ENCODE measurements at places on chromosomes 3 and 15.

DNA sequence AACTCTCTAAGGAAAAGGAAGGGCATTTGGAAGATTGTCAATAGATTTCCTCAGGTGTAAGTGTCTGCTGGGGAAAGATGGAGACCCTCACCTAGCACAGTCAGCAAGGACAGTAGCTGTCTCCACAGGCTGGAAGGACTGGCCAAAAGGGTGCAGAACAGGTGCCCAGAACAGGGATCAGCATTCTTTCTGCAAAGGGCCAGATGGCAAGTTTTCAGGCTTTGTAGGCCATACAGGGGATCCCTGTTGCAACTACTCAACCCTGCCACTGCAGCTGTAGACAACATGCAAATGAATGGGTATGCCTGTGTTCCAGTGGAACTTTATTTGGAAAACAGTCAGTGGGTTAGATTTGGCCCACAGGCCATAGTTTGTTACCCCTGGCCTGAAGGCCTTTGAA, 8.1 kb downstream of the AGBL1 start:
- DNase-seq: no peak

GRCh38 chr3:135699741-135700140, 265.8 kb upstream of the PPP2R3A start:
- no peak for DNase-seq

DNA sequence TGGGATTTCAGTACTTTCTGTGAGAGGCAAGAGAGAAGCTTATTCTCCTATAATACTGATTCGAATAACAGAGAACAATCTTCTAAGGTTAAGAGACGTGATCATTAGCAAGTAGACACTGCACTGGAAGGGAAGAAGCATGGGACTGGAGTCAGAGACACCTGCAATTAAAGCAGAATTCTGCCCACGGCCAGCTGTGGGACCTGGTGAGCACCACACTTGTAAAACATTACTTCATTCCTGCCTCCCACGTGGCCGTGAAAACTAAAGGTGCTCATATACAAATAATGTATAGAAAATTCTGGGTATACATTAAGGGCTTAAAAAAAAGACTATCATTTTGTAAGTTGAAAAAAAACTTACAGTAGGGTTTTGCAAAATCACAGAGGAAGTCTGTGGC, 2.0 kb downstream of the TM2D3 start:
- no peak for DNase-seq

DNA sequence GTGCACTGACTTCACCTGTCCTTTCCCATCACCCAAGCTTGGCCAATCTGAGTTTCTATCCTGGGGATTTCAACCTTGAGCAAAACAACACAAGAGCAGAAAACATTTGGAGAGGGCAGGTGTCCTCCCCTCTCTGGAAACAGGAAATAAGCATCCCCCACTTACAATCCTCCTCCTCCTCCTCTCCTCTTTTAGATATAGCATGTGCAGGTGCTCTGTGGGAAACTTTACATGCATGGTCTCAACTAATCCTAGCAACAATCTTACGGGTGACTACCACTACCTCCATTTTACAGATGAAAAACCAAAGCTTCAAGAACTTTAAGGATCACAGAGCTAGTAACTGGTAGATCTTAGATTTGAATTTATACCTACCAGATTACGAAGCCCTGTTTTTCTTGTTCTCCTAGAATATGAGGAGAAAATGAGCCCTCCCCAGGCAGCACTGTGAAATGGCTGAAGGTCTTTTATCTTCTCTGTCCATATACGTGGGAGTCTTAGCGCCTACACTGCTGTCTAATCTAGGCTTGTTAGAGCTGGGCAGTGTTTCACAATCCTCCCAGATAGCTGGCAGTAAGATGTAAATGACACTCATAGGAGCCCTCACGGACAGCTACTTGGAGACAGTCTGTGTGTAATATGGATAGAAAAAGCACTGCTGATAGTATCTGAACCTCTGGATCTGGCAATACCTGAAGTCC, 301.2 kb upstream of the PROK2 start:
- no peak for DNase-seq

DNA sequence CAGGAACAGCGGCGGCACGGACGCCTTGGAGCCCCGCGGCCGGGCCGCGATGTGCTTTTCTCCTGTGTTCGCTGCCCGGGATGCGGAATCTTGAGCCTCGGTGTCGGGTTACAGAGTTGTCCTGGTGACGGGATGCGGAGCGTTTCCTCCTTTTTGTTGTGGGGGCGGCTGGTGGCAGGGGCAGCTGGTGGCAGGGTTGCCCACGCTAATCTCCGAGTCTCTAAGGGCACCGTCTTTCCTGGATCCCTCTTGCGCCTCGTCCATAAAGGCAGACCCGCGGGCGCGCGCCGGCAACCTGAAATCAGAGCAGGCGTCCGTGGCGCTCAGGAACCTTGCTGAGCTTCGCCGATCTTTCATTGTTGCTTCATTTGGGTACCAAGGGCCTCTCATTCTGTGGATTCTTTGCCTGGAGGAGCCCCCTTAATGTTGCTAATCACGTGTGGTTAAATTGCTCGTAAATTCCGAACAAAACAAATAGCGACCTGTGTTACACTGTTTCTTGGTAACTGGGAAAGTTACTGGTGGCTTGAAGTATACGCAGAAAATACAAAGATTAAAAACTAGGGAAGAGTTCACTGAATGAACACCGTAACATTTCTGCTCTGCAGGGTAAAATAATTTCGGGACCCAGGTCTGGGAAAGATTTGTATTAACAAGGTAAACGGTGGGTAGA, 844 bp upstream of the PFN2 start:
- peak; percentile 15 for DNase-seq

DNA sequence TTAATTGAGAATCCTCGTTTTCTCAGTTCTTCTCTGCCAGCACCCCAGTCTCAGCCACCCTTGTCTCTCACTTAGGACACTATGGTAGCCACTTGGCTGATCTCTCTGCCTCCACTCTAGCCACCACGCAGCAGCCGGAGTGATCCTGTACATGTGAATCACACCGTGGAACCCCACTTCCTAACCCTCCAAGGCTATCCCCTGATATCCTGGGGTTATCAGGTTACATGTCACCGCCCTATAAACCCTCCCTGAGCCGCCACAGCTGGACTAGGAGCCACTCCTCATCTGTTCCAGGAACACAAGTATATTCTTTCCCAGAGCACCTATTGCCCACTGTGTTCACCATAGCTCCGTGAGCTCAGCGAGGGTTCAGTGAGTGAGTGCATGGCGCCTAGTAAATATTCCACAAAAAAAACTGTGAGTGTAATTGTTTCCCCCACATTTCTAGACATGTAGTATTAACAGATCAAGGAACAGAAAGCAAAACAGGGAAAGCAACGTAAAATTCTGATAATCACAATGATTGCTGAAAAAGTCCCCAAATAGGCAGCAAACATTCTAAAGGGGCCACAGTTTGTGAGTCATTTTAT, 661 bp upstream of the PARP14 start:
- DNase-seq: no peak

GRCh38 chr3:89740080-89740880, 632.9 kb downstream of the EPHA3 start:
- DNase-seq: no peak

- DNase-seq: peak; percentile 38
Observed at GRCh38 chr15:79184465-79184892, 93.9 kb upstream of the RASGRF1 start.

DNA sequence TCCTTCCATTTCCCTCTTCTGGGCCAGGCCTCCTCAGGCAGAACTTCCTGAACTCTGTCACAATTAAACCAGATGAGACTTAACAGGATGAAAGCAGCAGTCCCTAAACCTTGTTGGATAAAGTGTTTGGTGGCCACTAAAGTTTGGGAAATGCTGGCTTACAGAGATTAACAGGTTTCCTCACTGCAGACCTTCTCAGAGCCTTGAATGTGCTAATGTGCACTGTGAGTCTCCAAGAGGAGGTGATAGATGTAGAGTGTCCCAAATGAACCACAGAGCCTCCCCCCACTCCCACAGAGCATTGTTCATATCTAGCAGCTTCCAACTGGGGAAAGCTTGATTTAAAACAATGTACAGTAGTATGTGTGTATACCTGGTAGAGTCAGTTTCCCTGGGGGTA, 42.9 kb downstream of the HAPLN3 start:
- DNase-seq: no peak

- DNase-seq: no peak
Observed at GRCh38 chr15:27993996-27994780, 104.9 kb downstream of the OCA2 start.

DNA sequence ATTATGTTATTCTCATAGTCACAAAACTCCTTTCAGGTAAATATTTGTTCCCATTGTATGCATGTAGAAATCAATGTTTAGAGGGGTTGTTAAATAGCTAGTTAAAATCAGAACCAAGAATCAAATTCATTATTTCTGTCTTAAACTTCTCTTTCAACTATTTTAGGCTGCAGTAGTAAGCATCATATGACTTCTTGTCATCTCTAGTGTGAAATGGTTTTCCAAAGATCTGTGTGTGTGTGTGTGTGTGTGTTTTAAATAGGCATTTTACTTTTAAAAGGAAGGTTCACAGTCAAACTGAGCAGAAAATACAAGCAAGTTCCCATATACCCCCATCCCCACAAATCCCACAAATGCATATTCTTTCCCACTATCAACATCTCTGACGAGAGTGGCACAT, 506.5 kb downstream of the LPP start:
- no peak for DNase-seq

DNA sequence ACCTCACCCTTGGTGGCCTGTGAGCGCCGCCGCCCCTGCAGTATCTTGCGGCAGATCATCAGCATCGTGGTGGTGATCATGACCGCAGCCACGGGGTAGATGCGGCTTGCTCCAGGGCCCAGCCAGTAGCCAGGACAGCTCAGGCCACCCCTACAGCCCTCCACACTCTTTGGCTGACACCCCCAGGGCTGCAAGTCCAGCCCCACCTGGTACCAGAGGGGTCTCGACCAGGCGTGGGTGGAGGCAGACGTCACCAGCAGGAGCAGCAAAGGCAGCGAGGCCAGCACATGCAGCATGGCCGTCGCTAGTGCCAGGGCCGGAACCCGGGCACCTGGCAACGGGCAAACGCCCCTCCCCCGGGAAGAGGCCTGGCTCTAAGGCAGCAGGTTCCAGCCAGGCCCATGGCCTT, at the start of gene TMEM89:
TSS of gene TMEM89 (minus strand) at position 309 of the 409 bp plus-strand sequence. CDS start at position 296, 13 bp downstream.
- DNase-seq: no peak

DNA sequence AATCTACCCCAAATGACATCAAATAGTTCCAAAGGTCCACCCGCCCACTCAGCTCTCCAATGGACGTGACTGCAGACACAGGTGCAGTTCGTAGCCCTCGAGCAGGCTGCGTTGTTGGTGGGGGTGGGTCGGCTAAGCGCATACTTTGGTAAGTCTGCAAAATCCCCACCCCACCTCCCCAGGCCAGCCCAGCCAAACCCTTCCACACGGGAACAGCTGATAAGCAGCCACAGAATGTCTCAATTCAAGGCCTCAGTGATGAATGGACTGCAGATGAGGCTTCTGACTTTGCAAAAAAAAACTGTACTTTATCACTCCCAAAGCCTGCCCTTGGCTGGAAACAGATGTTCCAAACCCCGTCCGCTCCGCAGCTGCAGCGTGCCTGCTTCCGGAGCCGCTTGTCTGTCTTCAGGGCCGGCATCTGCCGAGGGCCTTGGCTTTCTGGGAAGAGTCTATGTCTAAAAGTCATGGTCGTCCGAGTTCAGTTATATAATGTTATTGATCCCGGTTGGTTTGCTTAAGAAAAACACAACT, 38.2 kb downstream of the PCSK6 start:
- DNase-seq: no peak

DNA sequence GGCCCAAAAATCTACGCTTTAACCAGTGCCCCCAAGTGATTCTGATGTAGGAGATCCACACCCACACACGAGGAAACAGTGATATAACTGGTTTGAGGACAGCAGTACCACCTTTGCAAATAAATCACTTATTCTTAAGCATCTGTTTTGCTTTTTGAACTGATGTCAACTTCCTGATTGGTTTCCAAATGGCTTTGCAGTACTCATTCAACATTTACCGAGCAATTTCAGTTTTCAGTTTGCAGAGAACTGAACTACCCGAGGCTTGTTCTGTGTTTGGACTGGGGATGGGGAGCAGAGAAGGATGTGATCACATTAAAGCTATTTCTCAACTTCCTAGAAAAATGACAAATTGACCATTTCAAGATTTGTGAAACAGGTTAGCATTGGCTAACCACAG, 1.1 kb upstream of the GYG1 start:
- DNase-seq: no peak

DNA sequence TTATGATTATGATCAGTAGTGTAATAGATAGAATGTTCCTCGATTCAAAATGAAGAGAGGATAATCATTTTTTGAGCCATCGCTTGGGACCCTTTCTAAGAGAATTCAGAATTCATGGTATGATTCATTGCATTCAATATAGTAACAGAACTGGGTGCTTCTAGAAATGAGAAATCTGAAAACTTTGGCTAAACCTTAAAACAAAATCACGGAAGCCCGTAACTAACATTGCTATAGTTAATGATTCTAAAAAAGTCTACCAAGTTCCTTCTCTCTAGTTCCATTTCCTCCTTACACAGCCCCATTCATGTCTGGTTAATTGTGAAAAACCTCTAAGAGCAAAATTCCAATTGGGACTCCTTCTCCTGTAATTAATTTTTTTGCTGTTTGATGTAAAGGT, 217.1 kb downstream of the GBE1 start:
- no peak for DNase-seq

- no peak for DNase-seq
Observed at GRCh38 chr3:25151281-25151902, 276.7 kb upstream of the RARB start.

GRCh38 chr3:98778383-98778782, 15.2 kb downstream of the ST3GAL6 start:
- DNase-seq: no peak

GRCh38 chr15:41993472-41994170, 21.3 kb upstream of the EHD4 start:
- no peak for DNase-seq

DNA sequence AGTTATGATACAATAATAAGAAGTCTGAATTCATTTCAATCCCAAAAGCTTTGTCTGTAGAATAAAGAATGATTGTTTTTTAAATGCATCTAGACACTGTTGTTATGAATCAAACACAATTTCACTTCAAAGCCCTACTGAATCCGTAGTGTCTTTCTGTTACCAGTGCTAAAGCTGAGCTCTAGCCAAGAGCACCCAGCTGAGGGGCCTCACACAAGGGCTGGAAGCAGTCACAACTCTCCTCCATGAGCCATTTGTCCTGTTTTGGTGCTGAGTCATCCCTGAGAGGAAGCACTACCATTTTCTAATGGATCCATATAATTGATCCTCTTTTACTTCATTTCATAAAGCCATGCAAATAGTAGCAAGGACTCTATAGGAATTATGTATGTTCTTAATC, 158.2 kb upstream of the ANKRD28 start:
- DNase-seq: no peak

GRCh38 chr3:74592359-74592758, 22.1 kb downstream of the CNTN3 start:
- DNase-seq: no peak

- DNase-seq: no peak
Observed at GRCh38 chr3:57555306-57555705, 768 bp upstream of the PDE12 start.

GRCh38 chr3:168220556-168220955, 124.8 kb upstream of the GOLIM4 start:
- DNase-seq: no peak

- no peak for DNase-seq
Observed at GRCh38 chr3:115996420-115997108, 373.3 kb downstream of the GAP43 start.

GRCh38 chr3:127699416-127700300, 26.9 kb downstream of the ABTB1 start:
- DNase-seq: no peak

GRCh38 chr3:10857235-10857634, 41.2 kb downstream of the SLC6A11 start:
- DNase-seq: no peak

- DNase-seq: no peak
Observed at GRCh38 chr3:158058495-158059130, 47.6 kb downstream of the SHOX2 start.

GRCh38 chr3:30546934-30547333, 59.5 kb upstream of the TGFBR2 start:
- DNase-seq: no peak
